ENCODE measurements at places on chromosomes 13 and 19.

DNA sequence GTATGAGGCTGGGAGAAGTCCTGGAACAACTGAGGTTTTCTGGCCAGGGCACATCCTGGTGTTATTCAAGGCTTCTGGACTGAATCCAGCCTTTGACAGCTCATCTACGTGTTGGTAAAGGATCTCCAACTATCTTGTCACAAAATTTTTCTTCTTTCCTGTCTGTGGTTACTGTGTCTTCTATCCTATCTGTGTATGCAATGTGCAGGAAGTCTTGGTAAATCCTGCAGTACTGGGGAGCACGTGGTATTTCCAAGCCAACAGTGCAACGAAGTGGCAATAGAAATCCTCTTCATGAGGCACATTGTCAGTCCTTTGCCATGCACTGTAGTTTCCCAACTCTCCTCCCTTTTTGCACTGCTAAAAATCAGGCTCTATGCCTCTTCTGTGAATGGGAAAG is 86.7 kb downstream of the ZNF100 start:
- DNase-seq: no peak

DNA sequence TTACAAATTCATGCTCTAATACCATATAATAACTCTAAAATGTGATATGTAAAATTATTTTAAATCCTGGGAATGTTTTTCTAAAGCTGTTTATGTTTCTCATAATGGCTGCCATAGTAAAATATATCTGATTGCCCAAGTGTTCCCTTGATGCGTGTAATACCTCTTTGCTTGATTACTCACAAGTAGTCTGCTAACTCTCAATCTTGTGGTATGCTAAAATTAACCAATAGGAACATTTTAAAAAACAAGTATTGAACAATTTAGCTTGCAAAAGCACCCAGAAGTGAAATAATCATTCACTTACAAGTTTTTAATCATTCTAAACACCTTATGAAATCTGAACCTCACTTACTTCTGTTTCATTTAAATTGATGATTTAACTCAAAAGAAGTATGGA is 386.0 kb upstream of the ATXN8OS start:
- no peak for DNase-seq

DNA sequence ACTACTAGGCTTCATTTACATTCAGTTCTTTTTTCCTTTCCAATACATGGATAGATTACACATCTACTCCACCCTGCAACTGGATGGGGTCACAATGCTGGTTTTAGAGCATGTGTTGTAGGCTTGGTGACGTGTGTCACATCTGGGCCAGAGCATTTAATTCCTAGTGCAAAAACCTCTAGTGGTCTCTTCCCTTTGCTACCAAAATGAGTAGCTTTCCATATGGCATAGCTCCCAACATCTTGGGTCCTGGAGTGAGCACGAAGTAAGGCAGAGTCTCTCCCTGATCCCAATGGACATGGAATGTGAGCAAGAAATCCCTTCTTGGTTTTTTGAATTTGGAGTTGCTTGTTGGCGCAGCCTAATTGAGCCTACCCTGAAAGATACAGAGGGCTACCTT is 51.7 kb downstream of the TNFSF11 start:
- no peak for DNase-seq

- no peak for DNase-seq
These were observed 378.9 kb downstream of the SLITRK1 start for GRCh38 chr13:83503424-83503823.

GRCh38 chr19:1455336-1456120 is 5.6 kb downstream of the APC2 start:
- DNase-seq: no peak

DNA sequence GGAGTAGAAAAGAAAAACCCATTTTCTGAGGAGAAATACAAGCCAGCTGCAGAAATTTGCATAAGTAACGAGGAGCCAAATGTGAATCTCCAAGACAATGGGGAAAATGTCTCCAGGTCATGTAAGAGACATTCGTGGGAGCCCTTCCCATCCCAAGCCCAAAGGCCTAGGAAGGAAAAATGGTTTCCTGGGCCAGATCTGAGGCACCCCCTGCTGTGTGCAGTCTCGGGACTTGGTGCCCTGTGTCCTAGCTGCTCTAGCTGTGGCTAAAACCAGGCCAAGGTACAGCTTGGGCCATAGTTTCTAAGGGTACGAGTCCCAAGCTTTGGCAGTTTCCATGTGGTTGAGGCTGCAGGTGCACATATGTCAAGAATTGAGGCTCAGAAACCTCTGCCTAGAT is 444.9 kb downstream of the PCDH20 start:
- DNase-seq: no peak

- DNase-seq: no peak
These were observed 138.9 kb upstream of the RFC3 start for GRCh38 chr13:33678906-33679657.
